ENCODE measurements at places on chromosomes 3 and 15. TPM values are rescaled to one million over a fixed set of nuclear protein-coding genes. Genes with fewer than 3 reads are reported as not detected.

SLCO3A1 gene
- total RNA-seq = 23.6 TPM

TGM5 gene
- 13.5 TPM for total RNA-seq

CCR5 gene
- total RNA-seq = 0.28 TPM

NGRN gene
- 41.0 TPM for total RNA-seq

MNS1 gene
- 2.4 TPM for total RNA-seq

CLDN11 gene
- total RNA-seq = 1.2 TPM

FILIP1L gene
- 2.3 TPM for total RNA-seq

DAPK2 gene
- total RNA-seq = 9.6 TPM

SCAMP5 gene
- 0.84 TPM for total RNA-seq

HTR3E gene
- not detected for total RNA-seq

PPP1R14D gene
- total RNA-seq = not detected

CADPS gene
- total RNA-seq = 0.08 TPM

GJD2 gene
- not detected for total RNA-seq

IL17RD gene
- 2.4 TPM for total RNA-seq

GCNT3 gene
- total RNA-seq = 11.4 TPM

SNX22 gene
- total RNA-seq = 0.28 TPM

ALPK3 gene
- total RNA-seq = 5.5 TPM

GOLGA8S gene
- total RNA-seq = 0.24 TPM

CLSTN2 gene
- 1.5 TPM for total RNA-seq

SUSD5 gene
- total RNA-seq = 0.08 TPM

OR4F6 gene
- total RNA-seq = not detected

CCDC39 gene
- not detected for total RNA-seq

CATSPER2 gene
- 3.5 TPM for total RNA-seq

CLDN18 gene
- total RNA-seq = not detected

CIAO2A gene
- 25.6 TPM for total RNA-seq

CD200 gene
- 1.1 TPM for total RNA-seq

MRAS gene
- 1.6 TPM for total RNA-seq

CCR8 gene
- total RNA-seq = 0.16 TPM

ZNF662 gene
- total RNA-seq = 3.8 TPM

EPHA6 gene
- 1.1 TPM for total RNA-seq

CNTN3 gene
- 0.04 TPM for total RNA-seq

SIDT1 gene
- 1.5 TPM for total RNA-seq

LMAN1L gene
- not detected for total RNA-seq

CLDN16 gene
- total RNA-seq = 0.76 TPM

LINGO1 gene
- 0.32 TPM for total RNA-seq

HES1 gene
- total RNA-seq = 95.2 TPM

FBXW12 gene
- total RNA-seq = not detected

SCN10A gene
- total RNA-seq = not detected

PRR20G gene
- total RNA-seq = not detected

GHSR gene
- not detected for total RNA-seq

C3orf38 gene
- 15.1 TPM for total RNA-seq

C3orf80 gene
- total RNA-seq = 5.9 TPM

MESP2 gene
- total RNA-seq = 0.40 TPM

KCTD6 gene
- 8.0 TPM for total RNA-seq

KLHL40 gene
- total RNA-seq = not detected

KIF15 gene
- total RNA-seq = 7.3 TPM

VPS33B gene
- total RNA-seq = 13.4 TPM

GOLGA8J gene
- total RNA-seq = 0.20 TPM

SHC4 gene
- total RNA-seq = not detected

SCG5 gene
- total RNA-seq = 0.80 TPM

EPHA3 gene
- 0.40 TPM for total RNA-seq

SPATA12 gene
- total RNA-seq = not detected
